Stimulated activated CD4-positive, alpha-beta T cell treated with anti-CD3 and anti-CD28 coated beads, Interleukin-2, amount 100 ng/mL, for 24 hours (primary cell): ENCODE measurements at places on chromosomes 7 and 10.

GRCh38 chr7:133957845-133958244, 169.3 kb upstream of the LRGUK start:
- no peak for DNase-seq

GRCh38 chr7:103702454-103702853, 256.4 kb upstream of the SLC26A5 start:
- no peak for DNase-seq

GRCh38 chr7:82549616-82550285, 106.2 kb upstream of the CACNA2D1 start:
- DNase-seq, result no peak

- DNase-seq, result no peak
These were observed 4.8 kb upstream of the AKR1B10 start for GRCh38 chr7:134522601-134523000.

DNA sequence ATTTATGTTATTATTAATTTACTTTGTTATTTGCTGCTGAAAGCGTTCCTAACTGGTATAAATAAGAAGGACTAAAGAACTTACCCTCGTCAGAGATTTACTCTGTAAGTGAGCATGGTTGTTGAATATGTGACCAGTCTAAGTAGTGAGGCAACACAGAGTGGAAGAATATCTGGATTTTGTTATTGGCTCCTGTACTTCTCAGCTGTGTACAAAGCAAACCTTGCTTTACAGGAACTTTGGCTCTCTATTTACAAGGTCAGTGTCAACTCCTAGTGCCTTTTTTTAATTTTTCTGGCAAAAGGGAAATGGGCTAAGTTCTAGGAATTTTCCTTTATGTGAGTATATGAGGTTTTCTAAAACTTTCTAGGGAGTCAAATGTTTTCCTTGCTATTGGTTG, 35.6 kb downstream of the PDK4 start:
- DNase-seq, result no peak

GRCh38 chr7:22109761-22110160, 164.1 kb upstream of the CDCA7L start:
- DNase-seq, result peak; percentile 38

DNA sequence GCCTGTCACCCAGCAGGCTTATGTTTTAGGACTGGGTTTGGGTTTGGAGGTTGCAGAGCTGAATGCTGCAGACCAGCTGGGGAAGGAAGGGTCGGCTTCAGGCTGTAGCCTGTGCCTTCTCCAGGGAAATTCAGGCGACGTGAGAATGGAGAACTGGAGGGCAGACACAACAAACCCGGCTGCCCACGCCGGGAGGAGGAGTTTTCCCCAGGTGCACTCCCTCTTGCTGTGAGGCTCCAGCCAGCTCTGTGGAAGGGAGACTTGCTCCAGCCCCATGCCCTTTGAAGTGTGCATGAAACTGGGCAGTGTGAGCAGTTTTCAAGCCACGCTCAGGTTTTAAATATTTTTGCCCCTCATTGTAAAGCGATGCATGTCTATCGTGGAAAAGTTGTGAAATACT, 279.1 kb downstream of the CCSER2 start:
- no peak for DNase-seq
